NCI-H2029 (cell line): ENCODE measurements at places on chromosomes 7 and 10.

DNA sequence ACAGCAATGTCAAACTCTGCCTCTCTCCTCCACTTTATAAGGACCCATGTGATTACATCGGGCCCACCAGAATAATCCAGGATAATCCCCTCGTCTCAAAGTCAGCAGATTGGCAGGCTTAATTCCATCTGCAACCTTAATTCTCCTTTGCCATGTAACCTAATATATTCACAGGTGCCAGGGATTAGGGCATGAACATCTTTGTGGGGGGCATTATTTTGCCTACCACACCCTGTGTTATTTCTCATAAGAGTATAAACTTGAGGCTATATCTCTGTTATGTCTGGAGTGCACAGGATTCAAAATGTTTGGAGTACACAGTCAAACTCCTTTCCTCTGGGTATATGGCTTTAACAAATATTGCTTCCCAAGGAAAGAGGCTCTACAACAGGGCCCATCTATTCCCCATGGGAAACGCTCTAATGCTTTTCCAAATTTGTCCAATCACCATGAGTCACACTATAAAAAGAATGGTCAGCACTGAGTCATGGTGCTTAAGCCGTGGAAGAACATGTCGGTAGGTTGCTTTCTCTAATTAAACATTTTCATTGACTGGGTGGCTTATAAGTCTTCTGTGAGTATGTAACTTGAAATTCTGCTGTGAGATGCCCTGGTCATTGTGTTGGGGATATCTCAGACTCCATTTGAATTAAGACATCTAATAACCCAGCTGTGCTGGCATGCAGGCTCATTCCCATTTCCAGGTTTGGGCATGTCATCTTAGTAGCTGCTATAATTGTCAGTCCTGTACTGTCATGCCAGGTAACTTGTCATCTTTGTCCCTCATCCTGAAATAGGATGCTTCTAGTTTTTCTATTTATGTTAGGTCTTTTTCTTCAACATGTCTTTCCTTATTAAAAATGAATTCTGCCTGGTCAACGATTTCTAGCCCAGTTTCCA lies 11.5 kb upstream of the AKR1B10 start:
- DNase-seq, result no peak

DNA sequence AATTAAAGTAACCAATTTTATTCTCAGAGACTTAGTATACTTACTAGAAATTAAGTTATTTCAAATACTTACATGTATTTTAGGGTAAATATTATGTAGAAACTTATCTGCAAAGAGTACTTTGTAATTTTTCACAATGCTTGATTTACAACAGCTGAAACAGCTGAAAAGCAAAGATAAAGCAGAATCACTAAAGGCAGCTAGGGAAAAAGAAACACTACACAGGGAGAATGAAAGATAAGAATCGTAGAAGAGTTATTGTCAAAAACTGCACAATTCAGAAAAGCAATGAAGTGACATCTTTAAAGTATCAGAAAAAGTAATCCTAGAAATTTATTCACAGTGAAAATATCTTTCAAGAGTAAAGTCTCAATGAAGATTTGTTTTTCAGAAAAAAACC lies 69.7 kb upstream of the ZNF804B start:
- DNase-seq, result no peak

DNA sequence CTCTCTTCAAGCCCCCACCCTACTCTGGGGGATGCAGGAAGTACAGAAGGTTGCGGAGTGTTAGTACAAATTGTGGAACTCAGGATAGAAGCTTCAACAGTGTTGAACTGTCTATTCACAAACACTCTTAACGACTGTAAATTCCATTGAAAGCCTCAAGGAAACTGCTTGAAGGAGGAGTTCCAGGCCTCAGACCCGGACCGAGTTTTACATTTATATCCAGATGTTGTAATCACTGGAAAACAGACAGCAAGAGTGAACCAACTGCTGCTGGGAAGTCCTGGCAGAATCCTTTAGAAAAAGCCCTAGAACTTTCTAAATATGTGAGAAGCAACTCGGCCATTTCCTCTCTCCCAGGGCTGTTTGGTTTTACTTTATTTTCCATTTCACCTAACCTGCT lies 84.1 kb upstream of the LRRC18 start:
- DNase-seq, result no peak

GRCh38 chr7:114130866-114131265 lies 212.1 kb upstream of the PPP1R3A start:
- peak; percentile 10 for DNase-seq

- no peak for DNase-seq
These were observed 12.8 kb upstream of the PRKAG2 start for GRCh38 chr7:151889406-151890354.

DNA sequence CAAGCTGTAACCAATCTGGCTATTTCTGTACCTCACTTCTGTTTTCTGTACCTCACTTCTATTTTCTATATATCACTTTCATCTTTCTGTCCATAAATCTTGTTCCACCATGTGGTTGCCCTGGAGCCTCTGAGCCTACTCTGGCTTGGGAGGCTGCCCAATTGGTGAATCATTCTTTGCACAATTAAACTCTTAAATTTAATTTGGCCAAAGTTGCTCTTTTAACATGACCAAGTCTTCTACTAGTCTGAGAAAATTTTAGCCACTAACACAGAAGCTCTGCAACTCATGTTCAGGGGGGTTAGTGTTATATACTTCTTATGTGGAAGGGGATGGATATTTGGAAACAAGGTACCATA lies 503.5 kb downstream of the KIF20B start:
- DNase-seq, result no peak

- no peak for DNase-seq
These were observed 560 bp downstream of the CPA4 start for GRCh38 chr7:130293521-130293920.

GRCh38 chr7:103445228-103446048 lies 569 bp downstream of the SLC26A5 start:
- DNase-seq, result peak; percentile 35

GRCh38 chr10:85918371-85918770 lies 448.2 kb downstream of the GRID1 start:
- DNase-seq, result no peak

GRCh38 chr7:37390114-37390513 lies 58.5 kb downstream of the ELMO1 start:
- DNase-seq, result no peak

- no peak for DNase-seq
These were observed 57.7 kb downstream of the CALCR start for GRCh38 chr7:93516834-93517233.

DNA sequence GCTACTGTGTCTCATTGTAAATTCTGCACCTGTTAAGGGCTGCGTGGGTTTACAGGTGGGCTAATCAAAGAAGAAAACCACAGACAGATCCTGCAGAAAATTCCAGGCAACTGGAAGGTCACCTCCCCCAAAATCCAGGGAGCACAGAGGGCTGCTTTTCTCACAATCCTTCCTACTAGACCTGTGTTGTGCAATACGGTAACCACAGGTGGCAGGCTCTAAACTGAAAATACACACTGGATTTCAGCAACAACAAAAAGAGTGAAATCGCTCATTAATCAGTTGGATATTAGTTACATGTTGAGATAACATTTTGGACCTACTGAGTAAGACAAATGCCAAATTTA lies 83.2 kb downstream of the SLC16A9 start:
- no peak for DNase-seq

DNA sequence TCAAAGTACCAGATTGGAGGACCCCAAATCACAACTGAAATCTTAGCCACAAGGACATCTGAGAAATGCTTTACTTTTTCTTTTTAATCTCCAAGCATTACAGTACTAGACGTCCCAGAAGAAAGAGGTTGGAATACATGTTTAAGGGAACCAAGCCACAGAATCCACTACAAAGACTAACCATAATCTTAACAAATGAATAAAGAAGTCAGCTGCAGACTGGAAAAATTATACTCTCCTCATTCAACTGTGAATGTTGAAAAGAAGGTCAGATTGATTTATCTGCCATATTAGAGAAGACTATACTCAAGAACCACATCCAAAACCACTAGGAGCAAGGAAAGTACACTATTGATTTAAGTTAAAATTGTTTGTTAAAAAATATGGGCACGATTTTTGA lies 102.1 kb upstream of the ABCB5 start:
- no peak for DNase-seq

GRCh38 chr10:123157210-123157609 lies 3.0 kb downstream of the BUB3 start:
- DNase-seq, result no peak

- DNase-seq, result no peak
These were observed 339.7 kb downstream of the THSD7A start for GRCh38 chr7:11492307-11492706.

DNA sequence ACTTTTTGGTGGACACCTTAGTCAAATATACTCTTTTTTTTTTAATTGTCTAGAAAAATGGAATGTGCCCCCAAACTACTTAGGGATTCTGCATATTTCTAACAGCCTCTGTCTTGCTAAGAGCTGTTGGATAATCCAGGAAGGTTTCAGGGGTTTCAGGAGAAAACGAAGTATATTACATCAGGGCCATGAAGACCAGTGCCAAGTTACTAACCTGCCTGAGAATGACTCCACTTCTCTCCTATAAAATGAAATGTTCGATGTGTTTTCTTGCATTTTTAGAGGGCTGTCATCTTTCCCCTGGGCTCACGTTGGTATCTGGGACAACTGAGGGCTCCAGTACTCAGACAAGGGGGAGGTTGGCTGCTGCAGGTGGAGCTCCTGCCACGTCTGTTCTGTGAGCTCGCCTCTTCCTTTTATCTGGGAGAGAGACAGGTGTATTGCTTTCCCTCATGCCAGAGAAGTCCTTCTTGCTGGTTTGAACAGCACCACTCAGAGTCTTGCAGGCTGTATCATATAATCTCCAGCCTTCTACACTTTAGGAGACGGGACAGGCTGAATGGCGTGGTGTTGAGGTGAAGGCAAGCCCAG lies 71.3 kb downstream of the CAMK1D start:
- DNase-seq, result no peak

DNA sequence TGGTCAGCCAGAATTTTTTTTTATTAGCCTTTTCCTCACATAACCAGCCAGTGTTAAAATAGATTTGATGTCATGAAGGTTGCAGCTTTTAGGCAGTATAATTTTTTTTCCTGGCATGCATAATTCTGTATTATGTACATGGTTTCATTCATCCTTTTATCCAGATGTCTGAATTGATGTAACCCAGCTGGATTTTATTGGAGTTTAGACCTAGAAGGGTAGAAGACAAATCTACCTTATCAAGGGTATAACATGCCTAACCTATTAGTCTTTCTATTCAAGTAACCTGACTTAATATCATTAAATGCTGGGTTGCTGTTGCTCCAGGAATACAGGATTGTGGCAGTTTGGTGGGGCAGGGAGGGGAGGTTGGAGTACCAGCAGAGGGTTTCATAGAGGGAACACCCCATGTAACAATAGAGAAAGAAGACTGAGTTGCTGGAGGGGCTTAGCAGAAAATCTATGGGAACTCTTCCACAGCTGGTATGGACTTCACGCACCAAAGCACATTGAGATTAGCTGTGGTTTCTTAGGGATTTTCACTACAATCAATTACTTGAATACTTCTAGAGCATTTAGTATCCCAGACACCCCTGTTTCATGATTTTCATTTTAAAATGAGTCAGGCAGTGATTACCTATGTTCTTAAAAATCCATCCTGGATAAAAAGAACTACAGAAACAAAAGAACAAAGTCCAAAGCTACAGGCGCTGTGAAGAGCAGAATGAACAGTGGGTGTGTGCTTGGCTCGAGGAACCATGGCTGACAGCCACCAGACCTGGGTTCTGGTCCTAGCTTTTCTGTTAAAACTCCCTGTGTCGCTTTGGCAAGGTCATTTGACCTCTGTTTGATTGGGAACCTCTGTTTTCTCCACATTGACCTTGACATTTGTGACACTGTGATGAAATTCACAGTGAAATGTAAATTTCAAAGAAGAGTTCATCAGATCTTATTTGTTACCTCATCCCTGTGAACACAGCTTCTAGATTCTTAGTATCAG lies 93.5 kb downstream of the CREM start:
- DNase-seq, result no peak

- no peak for DNase-seq
These were observed 532.6 kb downstream of the TNS3 start for GRCh38 chr7:47049234-47049774.

DNA sequence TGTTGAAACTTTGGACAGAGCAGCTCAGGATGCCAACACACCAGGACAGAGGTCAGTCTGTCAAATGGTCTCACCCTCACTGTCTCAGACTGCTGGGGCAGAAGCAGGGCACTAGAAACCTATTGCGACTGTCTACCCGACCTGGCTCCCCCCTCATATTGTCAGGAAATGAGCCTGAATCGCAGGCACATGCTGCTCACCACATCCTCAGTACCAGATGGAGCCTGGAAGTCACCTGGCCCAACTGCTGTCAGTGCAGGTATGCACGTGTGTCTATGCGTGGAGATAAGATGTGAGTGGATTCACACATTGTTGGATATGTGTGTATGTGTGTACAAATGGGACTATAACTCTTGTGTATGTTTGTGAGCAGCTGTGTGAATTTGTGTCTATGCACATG lies 3.2 kb upstream of the CDHR1 start:
- DNase-seq, result no peak

DNA sequence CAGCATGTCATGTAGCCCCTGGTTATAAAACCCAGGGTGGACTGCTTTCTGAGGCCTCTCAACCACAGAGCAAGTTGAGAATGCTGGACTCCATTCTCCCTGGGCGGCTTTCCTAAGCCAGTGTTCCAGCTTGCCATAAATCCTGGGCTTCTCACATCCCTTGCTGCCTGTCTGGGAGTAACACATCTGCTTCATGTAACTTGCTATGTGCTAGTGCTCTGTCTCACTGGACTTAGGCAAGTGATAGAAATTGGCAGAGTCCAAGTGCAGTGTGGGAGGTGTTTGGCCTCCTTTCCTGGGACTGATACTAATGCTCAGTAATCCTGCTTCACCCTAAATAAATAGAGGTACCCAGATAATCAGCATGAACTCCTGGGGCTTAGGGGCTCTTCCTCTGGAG lies 277.1 kb upstream of the POM121L12 start:
- DNase-seq, result no peak

- no peak for DNase-seq
These were observed 6.4 kb downstream of the UPF2 start for GRCh38 chr10:12036073-12036655.
